ENCODE measurements at places on chromosomes 1 and 21.

DNA sequence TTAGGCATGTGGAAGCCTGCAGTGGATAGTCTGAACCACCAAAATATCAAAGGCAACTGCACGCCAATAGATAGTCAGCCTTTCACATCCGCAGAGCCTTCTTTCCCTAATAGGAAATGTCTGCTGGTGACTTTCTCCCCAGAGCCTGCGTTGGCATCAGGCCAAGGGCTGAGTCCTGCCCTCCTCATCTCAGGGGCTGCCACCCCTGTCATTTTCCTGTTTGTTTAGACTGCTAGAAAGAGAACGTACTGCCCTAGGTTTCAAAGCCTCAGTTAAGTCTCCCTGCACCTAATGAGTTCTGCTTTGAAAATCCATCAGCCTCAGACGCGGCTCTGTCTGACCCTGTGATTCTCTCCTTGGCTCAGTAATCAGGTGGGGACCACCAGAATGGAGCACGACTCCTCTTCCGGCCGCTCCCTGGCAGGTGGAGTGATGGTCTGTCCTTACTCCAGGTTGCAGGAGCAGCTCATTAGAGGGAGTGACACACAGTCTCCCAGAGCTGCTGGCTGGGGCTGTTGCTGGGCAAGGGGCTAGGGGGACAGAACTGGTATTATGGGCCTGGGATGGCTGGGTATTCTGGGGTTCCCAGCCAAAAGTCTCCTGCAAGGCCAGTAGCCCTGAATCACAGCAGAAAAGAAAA lies 27.3 kb downstream of the STUM start:
- DNase-seq, result no peak

DNA sequence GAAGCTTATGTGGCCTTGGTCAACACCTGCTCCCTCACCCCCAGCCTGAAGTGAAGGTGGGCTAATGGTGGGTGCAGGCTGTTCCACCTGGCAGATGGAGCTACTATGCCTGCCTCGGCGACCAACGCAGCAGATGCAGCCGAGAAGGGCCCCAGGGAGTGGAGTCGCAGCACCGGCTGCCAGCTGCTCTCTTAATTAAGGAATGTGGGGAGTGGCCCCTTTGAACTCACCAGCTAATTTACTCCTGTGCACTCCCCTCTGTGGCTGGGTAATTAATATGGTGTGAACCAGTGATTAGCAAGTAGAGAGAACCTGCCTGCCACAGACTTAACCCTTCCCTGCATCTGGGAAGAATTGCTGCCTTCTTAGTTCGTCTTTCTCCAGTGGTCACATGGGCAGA lies 3.3 kb upstream of the SLAMF8 start:
- no peak for DNase-seq

- no peak for DNase-seq
Measured at GRCh38 chr21:17610911-17611310, 1.8 kb downstream of the BTG3 start.

- no peak for DNase-seq
Measured at GRCh38 chr1:208084764-208085163, 159.4 kb downstream of the PLXNA2 start.

DNA sequence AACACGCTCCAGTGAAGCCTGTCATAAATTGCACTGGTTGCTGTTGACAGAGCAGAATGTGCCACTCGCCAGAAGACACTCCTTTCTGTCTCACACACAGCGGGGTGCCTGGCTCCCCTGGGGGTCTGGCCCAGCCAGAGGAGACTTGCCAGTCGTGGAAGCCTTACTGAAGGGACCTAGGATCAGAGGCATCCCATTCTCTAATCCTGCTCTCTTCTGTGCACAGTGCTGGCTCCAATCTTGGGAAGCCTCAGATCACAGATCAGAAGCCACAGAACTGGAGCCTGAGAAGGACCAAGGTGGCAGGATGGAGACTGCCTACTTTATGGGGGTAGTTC lies 1.4 kb downstream of the SLC9A1 start:
- DNase-seq, result no peak

GRCh38 chr1:203271962-203272632 lies 33.2 kb upstream of the BTG2 start:
- no peak for DNase-seq

GRCh38 chr1:237282208-237282783 lies 240.3 kb downstream of the RYR2 start:
- DNase-seq, result no peak

- DNase-seq, result no peak
Measured at GRCh38 chr1:110114784-110115183, 2.5 kb downstream of the UBL4B start.

GRCh38 chr1:58874757-58875755 lies 91.2 kb upstream of the JUN start:
- DNase-seq, result no peak

DNA sequence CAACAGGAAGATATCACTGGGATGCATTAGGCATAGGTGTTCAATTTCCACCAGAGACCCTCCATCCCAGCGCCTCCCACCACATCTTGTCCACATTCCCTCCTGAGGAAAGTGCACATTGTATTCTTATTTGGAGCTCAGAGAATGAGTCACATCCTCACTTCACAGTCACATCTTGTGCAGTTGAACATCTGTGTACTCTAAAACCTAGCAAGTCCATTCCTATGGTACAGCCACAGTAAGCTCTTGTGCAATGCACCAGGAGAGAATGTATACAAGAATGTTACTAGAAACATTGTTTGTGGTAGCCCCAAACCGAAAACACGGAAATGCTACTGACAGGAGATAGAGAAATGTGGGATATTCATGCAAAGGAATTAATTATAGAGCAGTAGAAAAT lies 1.6 kb upstream of the KDF1 start:
- DNase-seq, result no peak

DNA sequence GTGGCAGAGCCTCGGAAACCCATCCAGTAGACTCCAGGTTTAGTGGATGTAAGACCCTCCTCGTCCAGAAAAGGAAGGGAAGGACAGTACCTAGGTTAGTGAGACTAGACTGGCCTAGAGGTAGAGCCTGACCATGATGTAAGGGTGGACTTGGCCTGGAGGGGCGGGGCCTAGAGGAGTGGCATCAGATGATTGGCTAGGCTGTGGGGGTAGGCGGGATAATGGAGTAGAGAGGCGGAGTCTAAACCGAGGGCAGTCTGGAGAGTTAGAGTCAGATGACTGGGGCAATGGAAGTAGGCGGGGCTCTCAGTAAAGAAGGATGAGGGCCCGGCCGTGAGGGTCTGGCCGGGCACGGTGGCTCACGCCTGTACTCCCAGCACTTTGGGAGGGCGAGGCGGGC lies 70.1 kb downstream of the EPHB2 start:
- no peak for DNase-seq

GRCh38 chr1:228197555-228198147 lies 10.2 kb upstream of the OBSCN start:
- no peak for DNase-seq

GRCh38 chr1:171744986-171745385 lies 3.1 kb upstream of the VAMP4 start:
- no peak for DNase-seq

DNA sequence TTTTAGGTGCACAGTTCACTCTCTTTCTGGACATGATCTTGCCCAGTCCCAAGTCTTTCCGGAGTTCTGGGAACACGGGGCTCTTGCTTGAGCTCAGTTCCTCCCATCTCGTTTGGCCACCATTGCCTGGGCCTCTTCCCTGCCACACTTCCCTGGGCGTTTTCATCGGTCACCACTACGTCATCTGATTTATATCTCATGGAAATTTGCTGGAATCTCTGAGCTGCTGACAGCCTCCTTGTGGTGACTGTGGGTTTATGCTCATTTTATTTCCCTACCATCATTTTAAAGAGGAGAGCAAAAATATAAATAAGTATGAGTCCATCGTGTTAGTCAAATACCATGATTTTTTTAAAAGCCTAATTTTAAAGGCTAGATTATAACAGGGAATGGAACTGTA lies 449.1 kb upstream of the KAZN start:
- DNase-seq, result no peak

GRCh38 chr1:214549604-214550003 lies 1.8 kb downstream of the PTPN14 start:
- no peak for DNase-seq

DNA sequence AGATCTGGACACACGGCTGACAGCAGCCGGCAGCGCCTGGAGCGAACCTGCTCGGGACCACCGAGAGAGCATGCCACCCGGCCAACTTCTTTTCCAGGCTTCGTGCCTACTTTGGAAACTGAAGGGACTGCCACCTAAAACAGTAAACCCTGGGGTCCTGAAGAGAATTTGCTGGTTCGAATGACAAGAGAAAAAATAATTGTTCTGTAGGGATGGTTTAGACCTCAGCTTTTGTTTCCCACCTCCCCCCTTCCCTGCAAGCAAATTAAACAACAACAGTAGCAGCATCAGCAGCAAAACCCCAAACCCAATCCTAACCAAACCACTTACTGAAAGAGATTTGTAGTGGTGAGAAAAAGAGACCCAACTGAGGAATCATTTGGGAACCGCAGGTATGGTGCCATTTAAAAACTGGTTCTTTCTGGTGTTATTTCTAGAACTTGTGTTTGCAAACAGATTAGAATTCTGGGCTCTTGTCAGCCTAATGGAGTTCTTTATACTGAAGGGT lies 105.6 kb downstream of the LEPR start:
- no peak for DNase-seq

DNA sequence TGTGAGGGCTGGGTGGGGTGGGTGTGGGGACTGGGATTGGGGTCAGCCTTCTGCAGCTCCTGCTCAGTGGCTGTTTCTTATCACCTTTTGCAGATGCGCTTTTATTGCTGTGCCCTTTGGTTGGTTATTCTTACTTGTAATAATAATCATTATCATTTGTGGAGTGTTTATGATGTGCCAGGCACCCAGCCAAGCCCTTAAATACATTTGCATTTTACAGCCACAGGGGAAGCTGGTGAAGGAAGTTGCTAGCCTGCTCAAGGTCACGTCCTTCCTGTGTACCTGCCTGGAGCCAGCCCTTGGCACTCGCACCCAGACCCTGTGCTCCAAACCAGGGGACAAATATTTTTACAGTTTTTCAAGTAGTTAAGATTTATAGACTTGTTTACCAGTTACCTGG lies 144.0 kb downstream of the PGBD5 start:
- DNase-seq, result no peak

- DNase-seq, result no peak
Measured at GRCh38 chr21:26698416-26698815, 125.3 kb upstream of the CYYR1 start.

- no peak for DNase-seq
Measured at GRCh38 chr1:44947774-44948311, 38.6 kb downstream of the EIF2B3 start.

DNA sequence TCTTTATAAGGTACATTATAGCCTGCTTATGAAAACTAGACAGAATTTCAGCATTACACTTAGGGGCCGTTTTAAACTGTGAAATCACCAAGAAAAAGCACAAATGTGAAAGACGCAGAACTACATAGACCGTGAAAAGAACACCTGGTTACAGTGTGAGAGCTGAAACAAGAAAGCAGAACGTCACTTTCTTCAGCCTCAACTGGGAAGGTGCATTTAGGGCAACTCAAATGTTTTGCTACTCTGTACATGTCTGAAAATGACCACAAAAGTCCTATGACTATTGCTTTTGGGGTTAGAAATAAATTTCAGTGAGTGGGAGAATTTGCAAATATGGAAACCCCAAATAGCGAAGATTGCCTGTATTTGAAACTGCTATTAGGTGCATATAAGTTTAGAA lies 268.7 kb downstream of the OLFM3 start:
- DNase-seq, result no peak

DNA sequence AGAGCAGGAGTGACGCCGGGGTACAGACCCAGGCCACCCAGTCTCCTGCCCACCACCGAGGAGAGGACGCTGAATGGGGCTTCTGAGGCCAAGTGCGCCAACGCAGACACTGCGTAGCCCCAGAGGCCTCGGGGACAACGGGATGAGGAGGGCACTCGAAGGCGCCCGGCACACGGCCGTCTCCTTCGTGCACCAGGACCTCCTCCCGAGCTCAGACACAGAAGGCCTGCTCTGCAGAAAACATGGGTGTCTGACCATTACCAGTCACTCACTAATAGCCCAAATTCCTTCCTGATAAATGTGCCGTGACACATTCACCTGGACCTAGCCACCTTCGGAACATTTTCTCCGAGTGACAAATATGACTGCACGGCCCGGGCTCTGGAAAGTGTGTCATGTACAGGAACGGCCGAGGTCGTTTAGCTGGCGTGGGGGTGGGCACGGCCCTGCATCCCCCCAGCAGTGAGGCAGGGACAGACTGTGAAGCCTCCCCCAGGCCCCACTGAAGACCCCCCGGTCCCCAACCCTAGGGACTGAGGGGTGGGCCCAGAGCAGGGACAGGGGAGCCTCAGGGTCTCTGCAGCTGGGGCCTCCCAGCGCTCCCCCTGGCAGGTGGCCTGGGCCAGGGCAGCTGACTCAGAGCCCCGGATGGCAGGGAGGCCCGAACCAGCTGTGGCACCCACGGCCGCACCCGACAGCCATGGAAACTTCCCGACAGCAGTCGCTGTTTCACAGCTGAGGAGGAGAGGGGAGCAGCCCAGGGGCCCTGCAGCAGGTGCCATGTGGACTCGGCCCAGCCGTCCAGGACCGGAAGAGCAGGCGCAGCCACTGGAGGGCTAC lies 16.7 kb upstream of the COL6A2 start:
- no peak for DNase-seq

DNA sequence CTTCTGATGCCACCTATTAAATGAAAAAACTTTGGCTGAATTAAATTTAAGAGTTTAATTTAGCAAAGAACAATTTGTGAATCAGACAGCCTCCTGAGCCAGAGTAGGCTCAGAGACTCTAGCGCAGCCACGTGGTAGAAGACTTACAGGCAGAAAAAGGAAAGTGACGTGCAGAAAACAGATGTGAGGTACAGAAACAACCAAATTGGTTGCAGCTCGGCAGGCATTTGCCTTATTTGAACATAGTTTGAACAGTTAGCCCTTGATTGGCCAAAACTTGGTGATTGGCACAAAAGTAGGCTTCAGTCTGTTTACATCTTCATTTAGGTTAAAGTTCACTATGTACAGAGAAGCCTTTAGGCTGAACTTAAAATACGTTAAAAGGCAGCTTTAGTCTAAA lies 22.9 kb downstream of the TCP10L start:
- DNase-seq, result no peak

GRCh38 chr1:37393173-37394120 lies 80.9 kb upstream of the ZC3H12A start:
- no peak for DNase-seq

- no peak for DNase-seq
Measured at GRCh38 chr1:5565281-5566125, 426.7 kb downstream of the NPHP4 start.

DNA sequence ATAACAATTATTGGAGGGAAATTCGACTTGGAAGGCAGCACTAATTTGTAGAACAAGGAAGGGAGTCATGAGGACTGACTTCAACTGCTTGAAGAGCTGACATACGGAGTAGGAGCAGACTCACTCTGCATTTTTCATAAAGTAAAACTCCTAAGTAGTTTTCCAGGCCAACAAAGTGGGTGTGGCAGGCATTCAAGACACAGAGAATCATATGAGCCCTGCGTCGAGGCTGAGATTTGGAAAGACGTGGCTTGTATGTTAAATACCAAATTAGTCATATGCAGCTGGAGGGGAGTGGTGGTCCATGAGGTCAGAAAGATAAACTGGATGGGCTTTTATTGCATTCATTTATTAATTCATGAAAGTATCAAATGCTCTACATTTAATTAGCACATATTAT lies 255.7 kb upstream of the JUN start:
- DNase-seq, result no peak

Data from activated CD8-positive, alpha-beta memory T cell treated with anti-CD3 and anti-CD28 coated beads for 4 hours (primary cell).